ENCODE measurements at places on chromosomes 4 and X.
A peak's percentile ranks its signal among the peaks of the same experiment; 100 is the strongest.

DNA sequence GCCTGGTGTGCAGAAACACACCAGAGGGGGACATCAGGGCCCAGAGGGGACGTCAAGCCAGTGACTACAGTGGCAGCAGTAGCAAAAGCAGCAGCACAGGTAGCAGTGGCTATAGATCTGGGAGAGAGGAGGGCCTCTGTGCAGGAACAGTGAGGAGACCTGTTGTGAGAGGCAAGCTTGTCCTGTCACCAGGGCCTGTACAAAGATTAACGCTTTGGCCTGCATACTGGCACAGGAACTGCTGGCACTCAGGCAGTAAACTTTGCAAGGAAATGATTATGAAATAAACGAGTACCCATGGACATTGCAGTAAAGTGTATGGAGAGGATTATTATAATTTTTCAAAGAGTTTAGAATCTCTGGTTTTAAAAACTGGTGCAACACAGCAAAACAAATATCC is 5.5 kb upstream of the PHF8 start:
- DNase-seq, result no peak

GRCh38 chrX:144732588-144732987 is 514.7 kb upstream of the SPANXN1 start:
- DNase-seq, result no peak

- no peak for DNase-seq
Observed at GRCh38 chrX:21974011-21974385, 33.5 kb downstream of the SMS start.

GRCh38 chr4:155541716-155542115 is 124.9 kb upstream of the GUCY1A1 start:
- no peak for DNase-seq

DNA sequence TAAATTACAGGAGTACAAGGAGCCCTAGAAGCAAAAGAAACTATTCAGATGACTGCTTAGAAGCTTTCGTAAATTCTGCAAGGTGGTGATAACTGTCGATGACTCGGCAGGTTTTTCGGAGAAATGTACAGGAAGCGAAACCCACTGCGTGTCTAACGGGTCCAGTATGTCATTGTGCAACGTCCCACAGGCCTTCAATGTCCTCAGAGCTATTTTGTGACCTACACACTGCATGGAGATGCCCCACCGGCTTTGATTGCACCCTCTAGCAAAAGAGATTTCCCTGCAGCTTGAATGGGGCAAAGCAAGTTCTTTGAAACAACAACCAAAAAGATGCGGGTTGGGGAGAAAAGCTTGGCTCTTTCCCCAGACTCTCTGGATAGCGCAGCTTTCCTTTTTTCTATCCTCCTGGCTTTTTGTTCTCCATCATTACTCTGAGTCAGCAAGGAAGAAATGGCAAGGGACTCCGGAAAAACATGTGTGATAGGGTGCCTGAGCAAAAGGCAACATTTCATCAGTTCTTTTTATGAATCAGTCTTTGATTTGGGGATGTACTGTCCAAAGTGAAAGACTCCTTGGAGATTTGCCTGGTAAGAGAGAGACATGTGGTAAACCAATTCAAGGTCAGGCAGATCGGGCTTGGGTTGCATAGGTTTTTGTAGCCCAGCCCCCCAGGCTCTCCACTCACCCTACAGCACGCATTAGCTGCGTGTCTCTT is 112.0 kb upstream of the TBL1X start:
- peak; percentile 78 for DNase-seq

DNA sequence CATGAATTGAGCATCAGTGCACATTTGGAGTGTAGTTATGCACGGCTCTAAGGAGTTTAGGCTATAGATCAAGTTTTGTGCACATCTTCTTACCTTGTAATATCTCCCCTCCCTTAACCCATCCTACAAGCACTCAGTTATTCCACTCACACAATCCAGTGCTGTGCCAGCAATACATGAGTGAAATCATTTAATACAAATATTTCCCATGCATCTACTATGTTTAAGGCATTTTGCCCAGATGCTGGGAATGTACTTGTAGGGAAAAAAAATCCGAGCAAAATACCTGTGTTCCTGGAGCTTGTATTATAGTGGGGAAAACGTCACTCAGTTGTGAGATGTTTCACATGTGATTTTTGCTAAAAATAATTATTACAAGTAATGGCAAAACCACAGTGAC is 191.6 kb upstream of the LDB2 start:
- no peak for DNase-seq

GRCh38 chr4:119125931-119126330 is 9.7 kb upstream of the MYOZ2 start:
- DNase-seq, result no peak

DNA sequence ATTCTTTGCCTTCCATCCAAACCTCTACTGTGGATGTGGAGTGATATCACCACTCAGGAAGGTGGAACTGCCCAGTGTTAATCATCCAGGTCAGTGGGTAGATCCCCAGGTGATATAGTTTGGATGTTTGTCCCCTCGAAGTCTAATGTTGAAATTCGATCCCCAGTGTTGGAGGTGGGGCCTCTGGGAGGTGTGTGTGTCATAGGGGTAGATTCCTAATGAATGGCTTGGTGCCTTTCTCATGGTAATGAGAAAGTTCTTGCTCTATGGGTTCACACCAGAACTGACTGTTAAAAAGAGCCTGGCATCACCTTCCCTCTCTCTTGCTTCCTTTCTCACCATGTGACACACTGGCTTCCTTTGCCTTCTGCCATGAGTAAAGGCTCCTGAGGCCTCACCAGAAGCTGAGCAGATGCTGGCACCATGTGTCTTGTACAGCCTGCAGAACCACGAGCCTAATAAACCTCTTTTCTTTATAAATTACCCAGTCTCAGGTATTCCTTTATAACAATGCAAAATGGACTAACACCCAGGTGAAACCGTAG is 6.8 kb upstream of the SOWAHB start:
- DNase-seq, result no peak

DNA sequence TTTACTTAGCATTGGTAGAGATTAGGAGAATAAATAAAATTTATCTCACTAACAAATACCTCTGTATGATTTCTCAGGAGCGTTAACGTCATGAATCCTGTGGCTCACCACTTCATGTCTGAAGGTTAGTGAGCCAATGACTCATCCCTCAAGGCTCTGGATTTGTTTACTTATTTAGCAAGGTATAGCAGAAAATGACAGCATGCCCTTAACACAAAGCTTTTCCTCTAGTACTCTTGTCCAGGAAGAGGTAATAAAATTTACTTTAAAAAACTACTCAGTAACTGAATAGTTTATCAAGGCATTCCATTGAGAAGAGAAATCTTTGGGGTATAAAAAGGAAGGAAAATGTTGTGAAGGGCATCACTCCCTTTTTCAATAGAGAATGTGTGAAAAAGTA is 823.8 kb downstream of the CCSER1 start:
- no peak for DNase-seq

GRCh38 chr4:130025701-130026100 is 929.7 kb downstream of the C4orf33 start:
- no peak for DNase-seq

DNA sequence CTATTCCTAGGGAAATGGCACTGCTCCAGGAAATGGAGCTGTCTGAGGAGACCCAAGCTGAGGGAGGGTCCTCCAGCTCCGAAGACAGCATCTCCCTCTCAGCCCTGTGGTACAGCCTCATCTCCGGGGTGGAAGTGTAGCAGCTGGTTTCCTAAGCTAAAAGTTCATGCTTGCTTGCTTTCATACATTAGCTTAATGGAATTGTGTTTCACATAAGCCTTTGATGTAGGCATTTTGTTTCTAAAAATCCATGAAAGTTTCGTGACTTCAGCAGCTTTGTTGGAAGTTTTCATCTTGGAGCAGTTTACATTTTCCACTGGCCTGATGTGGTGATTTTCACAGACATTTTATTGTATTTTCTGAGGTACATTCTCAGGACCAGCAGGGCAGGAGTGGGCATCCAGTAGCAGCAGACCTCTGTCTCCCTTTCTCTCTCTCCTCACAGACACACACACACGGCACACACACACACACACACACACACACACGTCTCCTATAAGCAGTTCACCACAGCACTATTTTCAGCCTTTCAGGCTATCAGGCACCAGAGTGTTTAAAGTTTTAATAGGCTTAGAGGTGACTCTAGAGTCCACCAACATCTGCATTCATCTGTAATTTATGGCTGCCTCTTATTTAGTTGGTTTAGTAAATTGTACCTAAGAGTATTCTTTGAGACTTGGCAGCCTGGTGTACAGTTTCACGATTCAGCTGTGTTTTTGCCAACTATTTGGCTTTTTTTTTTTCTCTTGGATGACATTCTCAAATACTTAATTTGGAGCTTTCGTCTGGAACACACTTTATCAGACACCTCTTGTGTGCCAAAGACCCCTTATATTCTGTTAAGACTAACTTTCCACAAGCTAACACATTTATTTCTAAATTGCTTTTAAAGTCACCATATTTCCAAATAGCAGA is 225.8 kb upstream of the SFRP2 start:
- DNase-seq, result no peak

GRCh38 chrX:136064661-136065043 is 79.4 kb downstream of the SLC9A6 start:
- no peak for DNase-seq

- no peak for DNase-seq
Observed at GRCh38 chrX:129600981-129601424, 53.8 kb downstream of the APLN start.

DNA sequence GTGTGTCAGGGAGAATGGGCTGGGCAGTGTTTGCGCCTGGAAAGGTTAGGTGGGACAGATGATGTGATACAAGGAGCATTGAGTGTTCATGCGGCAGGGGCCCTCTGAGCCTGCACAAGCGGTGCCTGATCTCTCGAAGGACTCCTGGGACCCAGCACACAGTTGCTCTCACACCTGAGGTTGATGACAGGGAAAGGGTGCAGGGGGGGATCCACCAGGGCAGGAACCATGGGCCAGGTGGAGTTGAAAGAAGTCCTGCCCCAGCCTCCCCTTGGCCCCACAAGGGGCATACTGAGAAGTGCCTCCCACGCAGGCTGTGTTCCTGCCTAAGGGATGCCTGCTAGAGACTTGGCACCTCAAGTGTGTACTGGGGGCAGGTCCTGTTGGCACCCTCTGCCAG is 33.1 kb downstream of the TKTL1 start:
- no peak for DNase-seq

- no peak for DNase-seq
Observed at GRCh38 chr4:101370663-101371210, 23.4 kb upstream of the PPP3CA start.

- DNase-seq, result no peak
Observed at GRCh38 chrX:78658414-78658813, 714 bp downstream of the RTL3 start.

DNA sequence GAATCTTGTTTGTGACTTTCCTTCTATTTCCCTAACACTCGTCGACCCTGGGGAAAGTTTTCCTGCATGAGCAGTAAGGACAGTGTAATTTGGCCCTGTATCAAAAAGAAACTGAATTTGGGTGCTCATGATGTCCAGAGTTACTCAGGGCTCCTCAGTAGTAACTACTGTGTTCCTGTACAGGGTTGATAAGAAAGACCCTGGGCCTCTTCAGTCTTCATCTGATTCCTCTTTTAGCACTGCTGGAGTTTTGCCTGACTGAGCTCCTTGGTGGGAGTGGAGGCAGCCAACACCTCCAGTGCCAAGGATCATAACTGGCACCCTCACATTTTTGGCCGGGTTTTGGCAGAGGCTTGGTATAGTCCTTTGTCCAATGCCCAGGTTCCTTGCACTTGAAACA is 7.1 kb upstream of the AREG start:
- DNase-seq, result no peak

- no peak for DNase-seq
Observed at GRCh38 chr4:183185018-183185417, 86.0 kb downstream of the WWC2 start.

- DNase-seq, result no peak
Observed at GRCh38 chr4:2833671-2834000, 10.0 kb upstream of the ADD1 start.

GRCh38 chrX:132022198-132022966 is 720 bp upstream of the STK26 start:
- DNase-seq, result no peak

DNA sequence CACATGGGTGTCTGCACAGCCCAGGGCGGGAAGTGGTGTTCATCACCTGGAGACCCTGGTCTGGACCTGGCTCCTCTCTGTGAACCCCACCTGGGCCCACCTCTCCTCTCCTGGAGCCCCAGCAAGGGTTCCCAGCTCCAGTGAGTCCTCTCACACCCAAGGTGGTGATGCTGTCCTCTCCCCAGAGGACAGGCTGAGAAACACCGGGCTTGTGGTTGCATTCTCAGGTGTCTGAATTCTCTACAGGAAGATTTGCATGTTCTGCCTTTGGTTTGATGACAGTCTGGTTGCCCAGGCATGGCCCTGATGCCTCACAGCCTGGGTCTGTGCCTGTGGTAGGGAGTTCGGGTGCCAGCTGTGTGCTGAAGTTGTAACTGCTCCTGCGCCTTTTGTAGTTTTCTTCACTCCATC is 3.8 kb downstream of the MAEA start:
- no peak for DNase-seq

- DNase-seq, result no peak
Observed at GRCh38 chr4:105715692-105716278, 7.2 kb downstream of the GSTCD start.

DNA sequence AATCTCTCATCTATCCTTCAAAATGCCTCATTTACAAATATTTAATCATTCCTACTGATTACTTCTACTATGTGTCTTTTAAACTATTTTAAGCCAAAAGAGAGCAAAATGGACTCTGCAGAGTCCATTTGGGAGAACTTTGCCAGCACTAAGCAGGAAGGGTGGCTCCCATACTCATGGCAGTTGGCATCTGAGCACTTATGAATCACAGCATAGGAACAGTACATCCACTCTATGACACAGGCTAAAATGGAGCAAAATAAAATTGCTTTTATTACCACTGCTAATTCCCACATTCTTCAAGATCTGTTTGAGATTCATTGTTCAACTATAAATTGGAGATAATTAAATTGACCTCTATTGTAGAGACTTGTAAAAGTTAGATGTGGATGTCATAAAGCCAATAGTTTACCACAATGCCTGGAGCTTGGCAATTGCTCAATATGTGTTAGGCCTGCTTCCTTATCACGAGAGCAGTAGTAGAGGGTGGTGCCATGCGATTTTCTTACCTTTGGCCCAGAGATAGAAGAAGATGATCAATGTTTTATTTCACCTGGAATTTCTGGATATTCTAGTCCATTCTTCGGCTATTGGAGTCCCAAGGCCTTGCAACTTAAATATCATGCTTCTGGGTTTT is 19.1 kb downstream of the HPGD start:
- DNase-seq, result no peak

- DNase-seq, result no peak
Observed at GRCh38 chr4:145867406-145867805, 71.2 kb downstream of the ZNF827 start.

DNA sequence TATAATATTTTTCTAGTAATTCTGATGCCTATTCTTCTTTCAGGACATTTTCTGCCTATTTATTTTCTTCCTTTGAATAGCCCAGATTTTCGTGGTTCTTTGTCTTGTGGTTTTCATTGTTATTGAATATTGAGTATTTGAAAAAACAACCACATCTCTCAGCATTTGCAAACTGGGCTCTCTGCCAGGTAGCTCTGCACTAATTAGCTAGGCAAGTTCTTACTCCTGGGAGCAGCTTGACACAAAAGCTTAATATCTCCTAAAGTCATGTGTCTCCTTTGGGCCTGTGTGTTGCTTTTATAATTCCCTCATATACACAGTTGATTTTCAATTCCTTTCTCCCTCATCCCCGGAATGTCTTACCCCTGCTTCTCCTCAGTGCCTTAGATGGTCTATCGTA is 413.5 kb upstream of the GRIA3 start:
- no peak for DNase-seq
